ENCODE measurements at places on chromosomes 1 and 21.
A peak's percentile ranks its signal among the peaks of the same experiment; 100 is the strongest.

GRCh38 chr1:23352096-23352695 lies 8.1 kb upstream of the HNRNPR start:
- no peak for DNase-seq

DNA sequence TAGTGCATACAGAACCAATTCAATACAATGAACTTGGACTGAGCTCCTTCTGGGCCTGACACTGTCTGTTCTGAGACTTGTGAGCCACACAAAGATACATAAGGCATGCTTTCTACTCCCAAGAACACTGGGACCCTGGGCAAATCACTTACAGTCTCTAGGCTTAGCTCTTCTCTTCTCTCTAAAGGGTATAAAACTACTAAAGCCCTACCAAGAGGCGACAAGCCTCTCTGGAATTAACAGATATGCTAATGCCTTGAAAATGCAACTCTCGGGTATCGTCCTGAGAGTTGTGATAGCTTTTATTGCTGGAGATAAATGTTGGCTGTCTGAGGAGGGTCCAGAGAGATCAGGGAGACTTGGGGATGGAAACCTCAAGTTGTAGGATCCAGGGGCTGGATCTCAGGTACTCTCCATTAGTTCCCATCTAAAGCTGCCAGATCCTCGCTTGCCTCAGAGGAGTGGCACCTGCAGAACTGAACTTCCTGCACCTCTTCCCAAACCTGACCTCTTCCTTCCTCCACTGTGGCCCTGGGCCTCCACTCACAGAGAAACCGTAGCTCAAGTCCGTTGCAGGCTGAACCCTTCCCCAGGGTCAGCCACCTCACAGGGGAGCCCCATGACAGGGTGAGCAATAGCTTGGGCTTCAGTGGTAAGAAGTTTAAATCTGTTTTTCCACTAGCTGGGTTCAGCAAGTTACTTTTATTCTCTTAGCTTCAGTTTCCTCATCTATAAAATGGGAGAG lies 11.5 kb upstream of the CFAP45 start:
- no peak for DNase-seq

- DNase-seq = no peak
These were observed 135.6 kb downstream of the DUSP10 start for GRCh38 chr1:221606256-221606655.

- DNase-seq = peak; percentile 12
These were observed 200.8 kb downstream of the RHOU start for GRCh38 chr1:228935855-228936727.

DNA sequence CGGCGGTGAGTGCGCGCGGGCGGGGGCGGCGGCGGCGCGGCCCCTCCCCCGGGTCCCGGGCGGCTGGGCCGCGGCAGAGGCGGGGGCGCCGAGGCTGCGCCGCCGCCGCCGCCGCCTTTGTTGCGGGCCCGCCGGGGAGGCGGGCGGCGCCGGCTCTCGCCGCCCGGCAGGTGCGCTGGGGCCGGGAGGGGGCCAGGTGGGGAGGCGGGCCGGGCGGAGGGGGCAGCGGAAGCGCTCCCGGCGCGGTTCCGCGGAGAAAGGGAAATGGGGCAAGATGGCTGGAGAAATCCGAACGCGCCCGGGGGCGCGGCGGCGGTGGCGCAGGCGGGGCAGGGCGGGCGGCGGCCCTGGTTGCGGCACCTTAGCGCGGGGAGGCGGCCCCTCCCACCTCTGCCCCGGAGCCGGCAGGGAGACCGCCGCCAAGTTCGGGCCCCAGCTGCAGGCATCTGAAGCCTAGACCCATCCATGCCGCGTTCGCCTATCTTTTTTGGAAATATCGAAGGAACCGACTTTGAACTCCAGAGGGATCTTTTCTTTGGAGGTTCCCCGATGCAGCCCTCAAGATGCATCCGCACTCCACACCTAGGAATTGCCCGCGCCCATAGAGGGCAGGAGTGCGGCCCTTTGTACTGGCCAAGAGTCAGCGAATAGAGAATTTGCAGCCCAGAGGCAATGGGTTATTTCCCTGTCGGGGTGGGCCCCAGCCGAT lies 479 bp downstream of the POGK start:
- DNase-seq = peak; percentile 70

DNA sequence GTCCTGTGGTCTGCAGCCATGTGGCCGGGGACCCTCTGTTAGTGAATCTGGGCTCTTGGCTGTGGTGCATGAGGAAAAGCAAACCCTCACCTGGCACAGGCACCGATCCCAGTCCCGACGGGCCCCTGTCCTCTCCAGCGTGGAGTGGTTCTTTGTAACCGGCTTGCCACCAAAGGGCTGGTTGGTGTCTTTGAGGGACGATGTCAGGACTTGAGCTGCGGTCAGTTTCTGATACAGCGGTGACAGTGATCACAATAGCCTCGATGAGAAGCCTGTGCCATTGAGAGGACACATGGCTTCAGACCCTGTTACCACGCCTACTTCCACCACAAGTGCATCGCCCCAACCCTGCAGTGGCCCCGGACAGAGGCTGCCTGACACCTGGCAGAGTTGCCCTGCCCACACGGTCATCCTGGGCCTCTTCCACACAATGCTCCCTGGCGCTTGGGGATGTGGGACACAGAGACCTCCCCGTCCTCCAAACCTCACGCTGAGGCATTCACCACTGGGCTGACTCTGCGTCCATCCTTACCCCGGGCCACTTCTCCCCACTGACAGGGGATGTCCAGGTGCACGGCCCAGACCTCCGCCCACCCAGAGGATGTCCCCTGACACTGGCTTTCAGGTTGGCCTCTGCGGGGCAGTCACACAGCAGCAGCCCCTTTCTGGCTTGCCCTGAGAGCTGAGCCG lies 18.8 kb upstream of the ACTRT2 start:
- no peak for DNase-seq

GRCh38 chr1:231383159-231383860 lies 38.8 kb downstream of the EGLN1 start:
- DNase-seq = no peak

DNA sequence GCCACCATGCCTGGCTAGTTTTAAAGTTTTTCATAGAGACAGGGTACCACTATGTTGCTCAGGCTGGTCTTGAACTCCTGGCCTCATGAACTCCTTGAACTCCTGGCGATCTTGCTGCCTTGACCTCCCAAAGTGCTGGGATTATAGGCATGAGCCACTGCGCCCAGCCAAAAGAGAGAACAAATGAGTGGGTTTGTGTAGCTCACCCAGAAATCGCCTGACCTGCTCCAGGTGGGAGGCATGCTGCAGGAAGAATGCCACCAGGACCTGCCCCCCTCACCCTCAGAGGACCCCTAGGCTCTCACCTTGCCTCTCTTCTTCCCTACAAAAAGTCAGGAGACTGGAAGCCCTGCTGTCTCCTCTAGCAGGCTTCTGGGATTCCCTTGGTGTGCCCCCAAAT lies 88.8 kb downstream of the SYT2 start:
- DNase-seq = no peak

- DNase-seq = no peak
These were observed 213.5 kb downstream of the KCTD3 start for GRCh38 chr1:215780641-215781040.

- no peak for DNase-seq
These were observed 43.4 kb downstream of the TARBP1 start for GRCh38 chr1:234435620-234436019.

DNA sequence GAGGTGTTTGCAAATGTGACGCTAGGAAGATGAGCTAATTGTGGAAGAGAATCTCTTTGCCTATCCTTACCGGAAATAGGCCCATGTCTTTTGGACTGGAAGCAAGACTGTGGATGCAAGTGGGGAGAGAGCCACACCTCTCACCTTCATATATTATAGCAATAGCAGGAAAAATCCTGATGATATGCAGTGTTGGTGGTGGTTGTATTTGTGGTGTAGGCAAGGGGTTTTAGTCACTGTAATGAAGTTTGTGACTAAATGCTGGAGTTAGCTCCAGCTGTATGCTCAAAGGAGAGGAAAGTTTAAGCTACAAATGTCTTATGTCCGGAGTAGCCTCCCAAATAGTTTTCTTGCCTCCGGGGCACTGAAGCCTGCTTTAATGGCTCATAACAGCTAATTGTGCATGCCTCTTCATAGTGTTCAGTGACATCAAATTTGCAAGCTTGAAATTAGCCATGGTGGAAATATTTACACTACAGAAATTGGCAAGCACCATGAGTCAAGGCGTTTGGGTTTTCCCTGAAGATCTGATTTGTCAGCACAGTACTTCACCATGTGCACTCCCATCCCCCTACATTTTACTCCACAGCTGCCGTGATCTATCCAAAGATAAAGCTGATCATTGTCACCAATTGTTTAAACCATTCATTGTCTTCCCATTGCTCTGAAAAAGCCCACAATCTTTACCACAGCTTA lies 102.6 kb upstream of the ZNF644 start:
- DNase-seq = peak; percentile 41

GRCh38 chr1:198966519-198966918 lies 327.7 kb downstream of the PTPRC start:
- DNase-seq = no peak

DNA sequence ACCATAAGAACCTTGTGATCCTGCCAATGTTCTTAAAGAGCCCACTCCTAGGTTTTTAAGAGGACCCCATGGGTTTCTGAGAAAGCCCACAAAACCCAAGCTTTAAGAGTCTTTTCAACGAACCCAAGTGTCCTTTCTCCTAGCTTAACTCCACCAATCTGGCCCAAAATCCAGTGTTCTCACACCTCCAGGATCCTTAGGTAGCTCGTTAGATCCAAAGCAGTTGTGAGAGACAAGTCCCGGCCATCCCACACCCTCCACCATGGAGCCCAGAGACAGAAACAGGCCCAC lies 1.7 kb downstream of the DENND4B start:
- no peak for DNase-seq

DNA sequence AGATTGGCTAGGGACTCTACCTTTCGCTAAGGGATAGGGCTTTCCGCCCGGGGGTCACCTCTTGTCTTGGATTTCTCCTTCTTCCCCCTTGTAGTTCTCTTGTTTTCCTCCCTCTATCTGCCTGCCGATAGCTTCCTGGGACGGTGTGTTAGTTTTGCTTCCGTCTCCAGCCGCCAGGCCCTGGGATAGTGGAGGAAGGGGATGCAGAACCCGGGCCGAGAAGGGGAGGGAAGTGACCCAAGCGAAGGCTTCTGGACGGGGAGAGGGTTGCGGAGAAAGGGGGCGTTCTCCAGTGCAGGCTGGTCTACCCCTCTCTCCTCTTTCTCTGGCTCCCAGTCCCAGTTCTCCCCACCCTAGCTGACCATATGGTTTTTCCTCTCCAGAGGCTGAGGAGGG lies 871 bp downstream of the TUFT1 start:
- DNase-seq = no peak

DNA sequence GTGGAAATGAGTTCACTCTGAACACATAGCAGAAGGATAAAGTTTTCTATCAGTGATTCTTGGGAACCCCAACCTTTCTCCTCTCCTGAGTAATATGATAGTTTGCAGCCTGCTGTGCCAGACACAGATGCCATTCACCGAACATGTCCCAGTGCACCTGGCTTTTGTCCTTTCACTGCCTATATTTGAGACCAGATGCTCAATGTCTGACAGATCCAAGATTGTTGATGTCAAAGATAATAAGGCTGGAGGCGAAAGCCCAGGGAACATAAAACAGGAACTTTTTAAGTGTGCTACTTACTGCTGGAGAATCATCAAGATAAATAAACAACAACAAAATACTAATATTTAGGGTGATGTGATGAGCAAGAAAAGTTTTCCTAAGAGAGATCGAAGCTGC lies 139.3 kb downstream of the TIAM1 start:
- no peak for DNase-seq

DNA sequence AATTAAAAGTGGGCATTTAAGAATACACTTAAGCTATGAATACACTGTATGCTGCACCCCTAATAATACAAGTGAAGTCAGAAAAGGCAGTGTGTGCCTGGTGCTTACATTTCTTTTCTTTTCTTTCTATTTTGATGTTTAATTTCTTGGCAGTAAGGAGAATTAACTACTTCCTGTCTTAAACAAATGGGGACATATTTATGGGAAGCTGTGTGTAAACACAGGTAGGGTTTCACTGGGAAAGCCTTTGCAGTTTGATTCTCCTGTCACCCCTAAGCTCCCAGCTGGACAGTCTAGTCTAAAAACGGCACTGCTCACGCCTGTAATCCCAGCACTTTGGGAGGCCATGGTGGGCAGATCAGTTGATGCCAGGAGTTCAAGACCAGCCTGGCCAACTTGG lies 146.0 kb downstream of the MIS18A start:
- no peak for DNase-seq

GRCh38 chr1:115105831-115106230 lies 16.5 kb upstream of the TSPAN2 start:
- no peak for DNase-seq

- DNase-seq = no peak
These were observed 73.5 kb downstream of the CNST start for GRCh38 chr1:246639732-246640131.

- DNase-seq = no peak
These were observed 139.4 kb upstream of the KIAA1614 start for GRCh38 chr1:180773210-180773865.
